ENCODE measurements at places on chromosomes 3 and 15.

DNA sequence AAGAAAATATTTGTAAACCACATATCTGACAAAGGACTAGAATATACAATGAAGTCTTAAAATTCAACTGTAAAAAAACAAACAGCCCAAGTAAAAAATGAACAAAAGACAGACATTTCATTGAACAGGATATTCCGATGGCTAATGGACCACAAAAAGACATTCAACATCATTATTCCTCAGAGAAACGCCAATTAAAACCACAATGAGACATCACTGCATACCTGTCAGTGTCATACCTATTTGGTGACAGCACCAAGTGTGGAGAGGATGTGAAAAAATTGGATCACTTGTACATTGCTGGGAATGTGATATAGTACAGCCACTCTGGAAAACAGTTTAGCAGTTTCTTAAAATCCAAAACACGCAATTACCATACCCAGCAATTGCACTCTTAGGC is 29.9 kb upstream of the TJP1 start:
- DNase-seq, result peak; percentile 47

DNA sequence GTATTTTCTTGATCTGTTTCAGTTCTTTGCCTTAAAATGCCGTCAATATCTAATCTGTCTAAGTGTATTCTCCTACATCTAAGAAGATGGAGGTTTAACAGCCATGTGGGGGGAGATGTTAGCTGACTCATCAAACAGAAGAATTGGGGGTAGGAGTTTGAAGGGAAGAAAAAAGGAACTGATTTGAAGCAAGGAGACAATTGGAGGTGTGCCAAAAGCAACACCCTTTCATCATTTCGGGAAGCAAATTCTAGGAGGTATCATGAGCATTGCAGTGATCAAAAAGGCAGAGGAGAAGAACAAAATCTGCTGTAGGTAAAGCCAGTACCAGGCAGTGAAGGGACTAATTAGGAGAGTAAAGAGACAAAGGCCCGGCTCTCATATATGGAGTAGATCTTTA is 337.3 kb upstream of the TBC1D5 start:
- no peak for DNase-seq

- DNase-seq, result peak; percentile 33
Observed at GRCh38 chr15:44427756-44428724, 611 bp downstream of the CTDSPL2 start.

DNA sequence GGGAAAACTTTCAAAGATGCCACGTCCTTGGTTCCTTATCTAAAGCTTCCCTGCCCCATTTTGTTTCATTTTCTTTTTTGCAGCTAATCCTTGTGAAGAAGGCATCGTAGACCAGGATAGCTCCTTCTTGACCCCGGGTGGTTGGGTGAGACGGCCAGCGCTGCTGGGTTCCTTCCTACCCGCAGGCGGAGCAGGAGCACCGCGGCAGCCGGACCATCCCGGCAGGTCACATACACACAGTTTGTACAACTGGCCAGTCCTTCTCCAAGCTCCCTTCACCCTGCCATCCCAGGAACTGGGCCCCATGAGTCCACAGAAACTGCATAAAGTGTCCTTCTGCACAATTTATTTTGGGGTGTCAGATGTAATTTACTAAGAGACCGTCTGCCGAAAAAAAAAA is 83.9 kb downstream of the MEGF11 start:
- no peak for DNase-seq

- no peak for DNase-seq
Observed at GRCh38 chr3:11287404-11287803, 15.2 kb downstream of the ATG7 start.
